ENCODE measurements at places on chromosomes 7 and 10.

- H3K36me3 ChIP-seq = no peaks in the 10 kb centered on the region
- H3K27me3 ChIP-seq = peaks cover 2% of the 10 kb centered on the region
- H3K4me1 ChIP-seq = no peaks in the 10 kb centered on the region
- no peak overlapping the region for H3K4me3 ChIP-seq
Observed at GRCh38 chr10:51804866-51805265, 105.5 kb upstream of the CSTF2T start.

DNA sequence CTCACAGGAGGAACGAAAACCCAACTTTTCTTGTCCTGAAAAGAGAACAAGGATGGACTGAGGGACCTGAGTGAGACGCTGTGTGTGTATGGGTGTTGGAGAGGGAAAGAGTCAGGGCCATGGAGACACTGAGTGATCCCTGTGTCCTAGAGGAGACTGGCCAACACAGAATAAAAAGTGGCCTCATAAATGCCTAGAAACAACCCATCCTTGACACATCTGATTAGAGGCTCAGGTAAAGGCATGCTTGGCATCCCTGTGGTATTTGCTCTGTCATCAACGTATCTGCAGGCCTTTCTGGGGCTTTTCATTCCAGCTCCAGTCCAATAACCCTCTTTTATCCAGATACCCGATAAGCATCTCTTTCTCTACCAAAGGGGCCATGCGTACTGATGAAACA lies 86.3 kb downstream of the FGFR2 start:
- H3K27ac ChIP-seq = no peak overlapping the region
- no peak for DNase-seq
- H3K4me3 ChIP-seq = no peak overlapping the region

GRCh38 chr10:55160655-55161283 lies 359.7 kb upstream of the PCDH15 start:
- no peaks in the 10 kb centered on the region for H3K36me3 ChIP-seq
- H3K4me3 ChIP-seq = no peak overlapping the region
- DNase-seq = no peak
- H3K27me3 ChIP-seq = no peaks in the 10 kb centered on the region
- H3K4me1 ChIP-seq = no peaks in the 10 kb centered on the region

DNA sequence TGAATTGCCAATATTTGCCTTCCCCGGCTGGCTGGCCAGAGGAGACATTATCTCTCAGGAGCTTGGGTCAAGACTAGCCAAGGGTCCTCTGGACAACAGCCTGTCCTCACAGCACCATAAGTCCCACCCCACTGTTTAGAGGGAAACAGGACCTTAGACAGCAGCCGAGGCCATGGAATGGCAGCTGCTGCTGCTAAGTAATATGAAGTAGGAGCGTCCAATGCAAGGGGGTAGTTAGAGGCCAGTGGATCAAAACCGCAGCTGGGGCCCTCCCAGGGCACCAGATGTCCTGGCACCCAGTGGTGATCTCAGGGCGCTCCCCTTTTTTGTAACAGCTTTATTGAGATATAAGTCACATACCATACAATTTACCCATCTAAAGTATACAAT lies 12.9 kb upstream of the KCP start:
- no peaks in the 10 kb centered on the region for H3K36me3 ChIP-seq
- peaks cover 36% of the 10 kb centered on the region for H3K27me3 ChIP-seq
- no peak for DNase-seq
- H3K27ac ChIP-seq = no peak overlapping the region

DNA sequence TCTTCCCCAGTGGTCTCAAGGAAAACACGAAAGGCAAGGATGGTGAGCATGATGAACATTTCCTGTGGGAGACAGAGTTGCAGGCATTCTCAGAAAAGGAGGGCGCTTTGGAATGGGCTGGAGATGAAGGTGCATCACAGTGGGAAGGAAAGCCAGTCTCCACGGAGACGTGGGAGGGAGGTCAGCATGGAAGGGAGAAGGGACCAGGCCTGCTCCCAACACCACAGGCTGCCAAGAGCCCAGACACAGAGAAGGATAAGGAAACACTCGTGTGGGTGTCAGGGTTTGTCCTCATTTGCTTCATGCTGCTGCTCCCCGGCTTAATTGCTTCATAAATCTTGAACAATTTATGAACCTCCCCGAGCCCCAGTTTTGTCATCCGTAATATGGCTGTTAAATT lies 231.5 kb upstream of the ZNF32 start:
- no peak for DNase-seq
- H3K36me3 ChIP-seq = no peaks in the 10 kb centered on the region
- peaks cover 3% of the 10 kb centered on the region for H3K27me3 ChIP-seq
- H3K4me1 ChIP-seq = peaks cover 2% of the 10 kb centered on the region

GRCh38 chr7:102318482-102318971 lies 31.9 kb downstream of the SH2B2 start:
- no peak for DNase-seq
- H3K27me3 ChIP-seq = peaks cover 11% of the 10 kb centered on the region
- H3K27ac ChIP-seq = no peak overlapping the region
- no peaks in the 10 kb centered on the region for H3K36me3 ChIP-seq
- no peak overlapping the region for H3K4me3 ChIP-seq
- H3K4me1 ChIP-seq = peaks cover 4% of the 10 kb centered on the region

DNA sequence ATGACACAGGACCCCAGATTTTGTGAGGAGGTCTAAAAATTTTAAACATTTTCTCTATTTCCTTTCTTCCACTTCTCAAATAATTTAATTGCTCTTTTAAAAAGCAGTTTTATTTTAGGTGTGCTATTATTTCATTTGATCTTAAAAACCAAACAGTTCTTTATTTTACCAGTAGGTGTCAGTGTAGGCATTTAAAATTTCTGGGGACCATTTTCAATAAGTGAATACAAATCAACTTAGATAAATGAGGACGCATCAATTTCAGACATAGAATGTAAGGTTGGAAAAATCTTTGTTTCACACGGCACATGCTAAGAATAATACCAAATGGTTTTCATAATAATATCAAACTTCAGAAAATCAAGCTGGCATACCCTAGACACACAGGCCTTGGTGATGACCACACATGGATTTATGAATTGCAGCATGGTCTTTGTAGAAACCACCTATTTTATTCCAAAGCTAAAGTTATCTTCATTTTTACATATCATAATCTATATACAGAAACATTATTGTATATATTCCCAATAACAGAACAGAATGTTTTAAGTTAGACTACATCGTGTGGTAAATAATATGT lies 127.6 kb upstream of the SLC26A5 start:
- no peaks in the 10 kb centered on the region for H3K36me3 ChIP-seq
- H3K4me1 ChIP-seq = no peaks in the 10 kb centered on the region
- no peak for DNase-seq
- H3K27ac ChIP-seq = no peak overlapping the region

DNA sequence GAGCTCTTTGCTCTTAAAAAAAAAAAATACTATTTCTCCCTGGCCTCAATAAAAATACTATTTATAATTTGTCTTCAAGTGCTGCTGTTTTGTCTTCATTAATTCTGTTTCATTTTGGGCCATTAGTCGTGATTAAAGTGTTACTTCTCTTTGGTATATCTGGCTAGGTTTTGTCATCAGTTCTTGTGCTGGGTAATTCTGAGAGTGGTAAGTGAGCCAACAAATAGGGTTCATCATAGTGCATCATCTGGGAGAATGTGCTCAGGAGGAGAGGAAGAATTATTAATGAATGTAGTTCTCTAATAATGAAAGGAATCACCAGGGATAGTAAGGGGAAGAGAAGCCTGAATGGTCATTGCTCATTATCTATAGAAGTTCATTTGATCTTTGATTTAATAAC lies 70.0 kb downstream of the LCOR start:
- peaks cover 4% of the 10 kb centered on the region for H3K36me3 ChIP-seq
- no peak for DNase-seq
- peaks cover 12% of the 10 kb centered on the region for H3K4me1 ChIP-seq
- H3K27me3 ChIP-seq = no peaks in the 10 kb centered on the region
- H3K4me3 ChIP-seq = no peak overlapping the region

DNA sequence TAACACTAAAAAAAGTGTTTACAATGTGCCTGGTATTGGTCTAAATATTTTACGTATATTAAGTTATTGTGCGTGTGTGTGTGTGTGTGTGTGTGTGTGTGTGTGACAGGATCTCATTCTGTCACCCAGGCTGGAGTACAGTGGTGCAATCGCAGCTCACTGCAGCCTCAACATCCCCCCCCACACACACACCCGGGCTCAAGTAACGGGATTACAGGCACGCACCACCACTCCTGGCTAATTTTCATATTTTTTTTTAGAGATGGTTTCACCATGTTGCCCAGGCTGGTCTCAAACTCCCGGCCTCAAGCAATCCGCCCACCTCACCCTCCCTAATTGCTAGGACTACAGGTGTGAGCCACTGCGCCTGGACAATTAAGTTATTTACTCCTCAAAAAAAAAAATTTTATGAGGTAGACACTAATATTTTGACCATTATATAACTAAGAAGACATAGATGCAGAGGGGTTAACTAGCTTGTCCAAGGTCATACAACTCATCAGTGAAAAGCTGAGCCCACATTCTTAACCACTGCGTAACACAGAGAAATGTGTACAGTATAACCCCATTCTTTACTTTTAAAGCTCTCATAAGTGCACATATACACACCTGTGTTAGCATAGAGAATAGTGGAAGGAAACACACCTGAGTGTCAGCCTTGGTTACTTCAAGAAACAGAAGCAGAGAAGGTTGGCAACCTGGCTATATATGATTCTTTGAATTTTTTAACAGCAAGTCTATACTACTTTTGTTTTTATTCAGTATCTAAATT lies 35.0 kb downstream of the DNAJC12 start:
- H3K27ac ChIP-seq = no peak overlapping the region
- H3K36me3 ChIP-seq = no peaks in the 10 kb centered on the region
- no peak overlapping the region for H3K4me3 ChIP-seq
